ENCODE measurements at places on chromosomes 2 and 18.

DNA sequence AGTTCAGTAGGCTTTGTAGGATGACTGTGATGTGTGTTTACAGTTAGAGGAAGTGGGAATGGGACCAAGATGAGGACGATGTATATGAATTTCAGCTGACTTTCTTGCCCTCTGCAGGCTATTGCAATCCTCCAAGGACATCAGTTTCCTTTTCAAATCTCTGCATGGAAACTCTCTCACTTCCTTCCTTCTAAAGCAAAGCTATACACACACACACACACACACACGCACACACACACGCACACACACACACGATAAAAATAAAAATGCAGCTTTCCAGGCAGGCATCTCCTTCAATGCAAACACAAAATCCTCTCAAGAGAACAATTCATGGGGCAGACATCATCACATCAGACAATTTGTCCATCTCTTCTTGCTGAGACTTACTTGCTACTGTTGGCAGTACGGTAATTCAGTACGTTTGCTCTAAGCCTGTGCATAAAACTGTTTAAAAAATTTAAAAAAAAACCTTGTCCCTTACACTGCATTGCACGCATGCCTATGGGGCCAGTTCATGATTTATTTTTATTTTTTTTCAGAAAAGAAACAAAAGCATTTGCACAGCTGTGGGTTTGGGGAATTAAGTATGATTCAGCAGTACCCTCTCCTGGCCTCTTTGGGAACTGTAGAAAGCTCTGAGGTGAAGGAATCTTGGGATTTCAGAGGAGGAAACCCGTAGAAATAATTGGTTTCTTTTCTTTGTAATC, 27.1 kb upstream of the ICOS start:
- DNase-seq = no peak

DNA sequence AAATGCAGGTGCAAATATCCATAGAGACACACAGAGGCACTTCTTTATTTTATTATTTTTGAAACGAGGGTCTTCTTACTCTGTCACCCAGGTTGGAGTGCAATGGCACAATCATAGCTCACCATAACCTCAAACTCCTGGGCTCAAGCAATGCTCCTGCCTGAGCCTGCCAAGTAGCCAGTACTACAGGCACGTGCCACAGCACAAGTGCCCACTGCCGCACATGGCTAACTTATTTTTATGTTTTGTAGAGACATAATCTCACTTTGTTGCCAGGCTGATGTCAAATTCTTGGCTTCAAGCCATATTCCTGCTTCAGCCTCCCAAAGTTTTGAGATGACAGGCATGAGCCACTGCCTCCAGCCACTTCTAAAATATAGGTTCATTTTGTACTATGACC, 537.6 kb downstream of the THSD7B start:
- DNase-seq = no peak

- DNase-seq = peak; percentile 85
These were observed 230.7 kb downstream of the MYO3B start for GRCh38 chr2:170408461-170409163.

DNA sequence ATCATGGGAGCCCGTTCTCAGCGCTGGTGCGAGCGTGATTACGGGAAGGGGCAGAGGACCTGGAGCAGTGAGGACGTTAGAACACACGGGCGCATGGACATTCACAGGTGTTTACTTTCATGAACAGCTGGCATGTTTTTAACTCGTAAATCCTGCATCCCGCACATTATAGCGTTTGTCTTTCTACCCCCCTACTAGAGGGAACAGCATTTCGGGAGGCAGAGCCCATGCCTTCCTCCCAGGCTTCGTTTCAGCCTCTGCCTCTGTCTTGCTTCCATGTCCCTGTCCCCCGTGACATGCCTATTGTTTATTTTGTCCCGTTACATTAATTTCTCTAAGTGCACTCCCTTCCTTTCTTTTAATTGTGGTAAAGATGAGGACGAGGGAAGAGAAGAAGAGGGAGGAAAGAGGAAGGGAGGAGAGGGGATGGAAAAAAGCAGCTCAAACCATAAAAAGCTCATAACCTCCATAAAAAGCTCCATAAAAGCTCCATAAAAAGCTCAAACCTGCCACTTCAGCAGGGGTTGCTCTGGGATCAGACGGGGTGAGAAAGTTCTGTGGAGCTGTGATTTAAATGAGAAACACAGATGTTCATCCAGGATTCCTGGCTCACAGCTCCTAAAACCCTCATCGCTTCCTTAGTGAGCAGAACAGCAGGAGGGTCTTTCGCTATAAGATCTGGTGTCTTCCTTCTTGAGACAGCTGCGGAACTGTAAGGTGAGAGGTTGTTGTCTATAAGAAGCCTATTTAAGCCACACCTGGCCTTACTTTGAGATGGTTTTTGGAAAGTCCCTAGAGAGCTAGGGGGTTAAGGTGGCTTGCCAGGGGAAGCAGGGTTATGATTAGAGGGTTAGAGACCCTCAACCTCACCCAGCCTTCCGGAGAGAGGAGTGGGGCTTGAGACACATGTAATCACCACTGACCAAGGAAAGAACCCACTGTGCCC, 66.6 kb upstream of the SNTG2 start:
- no peak for DNase-seq

DNA sequence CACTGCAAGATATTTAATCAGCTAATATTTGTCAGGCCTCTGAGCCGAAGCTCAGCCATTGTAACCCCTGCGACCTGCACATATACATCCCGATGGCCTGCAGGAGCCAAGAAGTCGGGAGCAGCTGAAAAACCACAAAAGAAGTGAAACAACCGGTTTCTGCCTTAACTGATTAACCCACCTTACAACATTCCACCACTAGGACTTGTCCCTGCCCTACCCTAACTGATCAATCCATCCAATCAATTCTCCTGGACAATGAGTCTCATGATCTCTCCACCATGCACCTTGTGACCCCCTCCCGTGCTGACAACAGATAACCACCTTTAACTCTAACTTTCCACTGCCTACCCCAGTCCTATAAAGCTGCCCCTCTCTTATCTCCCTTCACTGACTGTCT, 945.4 kb upstream of the GYPC start:
- DNase-seq = no peak

- no peak for DNase-seq
These were observed 139.1 kb downstream of the NXPH2 start for GRCh38 chr2:138640921-138641676.
